CD4-positive, CD25-positive, alpha-beta regulatory T cell (primary cell): ENCODE measurements at places on chromosomes 2 and 18. TPM values are rescaled to one million over a fixed set of nuclear protein-coding genes. Genes with fewer than 3 reads are reported as not detected.

KIF5C gene
- 7.7 TPM for total RNA-seq

KLF11 gene
- 38.9 TPM for total RNA-seq

DNA sequence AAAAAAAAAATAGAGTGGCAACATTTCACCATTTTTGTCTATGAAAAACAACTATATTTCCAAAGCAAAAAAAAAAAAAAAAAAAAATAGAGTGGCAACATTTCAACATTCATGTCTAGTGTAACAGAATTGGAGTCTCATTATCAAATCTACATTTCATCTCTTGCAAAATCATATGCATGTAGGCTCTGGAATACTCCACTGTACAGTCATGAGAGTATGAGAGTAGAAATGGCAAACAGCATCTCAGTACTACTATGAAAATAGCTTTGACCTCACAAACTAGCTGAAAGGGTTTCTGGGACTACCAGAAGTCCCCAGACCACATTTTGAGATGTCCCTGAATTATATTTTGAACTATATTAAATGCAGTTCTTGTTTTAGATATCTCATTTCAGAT is 82.8 kb downstream of the SMAD2 start:
- DNase-seq = no peak

- no peak for DNase-seq
These were observed 9.0 kb downstream of the MBP start for GRCh38 chr18:77123320-77124231.

- no peak for DNase-seq
These were observed 9.3 kb downstream of the ALPG start for GRCh38 chr2:232415736-232416520.

GRCh38 chr2:181725476-181725875 is 45.2 kb upstream of the NEUROD1 start:
- DNase-seq = no peak

DNA sequence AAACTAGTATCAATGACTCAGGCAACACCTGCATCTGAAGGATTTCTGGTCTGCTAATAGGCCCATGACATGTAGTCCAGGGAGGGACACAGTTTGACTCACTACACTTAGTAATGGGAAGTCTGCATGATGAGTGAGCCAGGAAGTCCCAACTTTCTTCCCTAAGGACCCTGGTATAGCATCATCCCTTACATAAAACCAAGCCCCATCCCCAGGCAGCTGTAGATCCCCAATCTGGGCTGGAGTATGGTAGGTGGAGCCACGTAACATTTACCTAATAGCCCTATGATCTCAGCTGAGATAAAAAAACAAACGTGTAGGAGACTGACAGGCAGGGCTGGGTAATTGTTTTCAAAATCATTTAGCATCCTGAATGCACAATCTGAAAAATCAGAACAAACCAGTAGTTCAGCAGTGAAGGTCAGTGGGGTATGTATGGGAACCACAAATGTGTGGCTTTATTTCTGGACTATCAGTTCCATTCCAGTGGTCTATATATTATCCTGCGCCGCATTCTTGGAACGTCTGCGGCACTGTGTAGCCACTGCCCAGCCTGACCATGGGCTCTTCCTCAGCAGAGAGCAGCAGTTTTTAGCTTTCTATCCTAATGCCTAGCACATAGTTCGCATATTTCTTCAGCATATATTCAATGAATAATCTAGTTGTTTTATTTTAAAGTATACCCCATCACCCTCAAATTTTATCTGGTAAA is 33.5 kb downstream of the EPB41L3 start:
- DNase-seq = no peak

DNA sequence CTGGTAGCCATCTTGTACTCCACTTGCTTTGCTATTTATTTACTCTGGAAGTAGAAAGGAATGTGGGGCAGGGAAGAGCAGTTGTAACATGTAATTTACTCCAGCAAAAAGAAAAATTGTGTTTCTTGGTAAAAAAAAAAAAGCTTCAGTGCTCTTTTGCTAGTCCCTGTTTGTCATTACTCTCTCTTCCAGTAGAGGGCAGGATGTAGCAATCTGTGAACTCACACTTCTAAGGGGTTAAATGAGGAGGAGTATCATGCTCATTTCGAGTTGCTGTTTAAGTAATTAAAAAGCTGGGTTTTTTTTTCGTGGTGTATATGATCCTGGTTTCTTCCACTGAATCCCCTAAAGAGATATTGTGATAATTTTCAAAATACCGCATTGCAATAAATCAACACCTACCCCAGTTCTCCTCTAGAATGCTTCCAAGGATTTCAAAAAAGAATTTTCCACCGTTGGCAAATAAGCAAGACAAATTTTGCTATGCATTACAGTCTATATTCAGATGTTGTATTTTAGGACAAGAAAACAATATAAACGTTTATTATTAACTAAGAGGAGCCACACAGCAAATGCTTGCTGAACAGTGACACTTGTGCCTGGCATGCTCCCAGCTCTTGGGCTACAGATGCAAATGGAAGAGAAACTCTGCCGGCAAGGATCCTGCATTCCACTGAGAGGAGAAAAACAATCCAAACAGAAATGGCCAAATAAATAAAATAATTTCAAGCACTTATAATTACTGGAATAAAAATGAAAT is 261.6 kb downstream of the ASXL3 start:
- DNase-seq = no peak

GRCh38 chr18:4391859-4392258 is 63.2 kb downstream of the DLGAP1 start:
- no peak for DNase-seq

- peak; percentile 89 for DNase-seq
These were observed 2.4 kb upstream of the PROC start for GRCh38 chr2:127415593-127416505.

GRCh38 chr2:108533832-108534583 is at the start of gene LIMS1:
LIMS1 (plus strand) TSS chr2:108534470; CDS start chr2:108534563, 93 bp downstream.
- peak; percentile 82 for DNase-seq

GRCh38 chr18:63683152-63683551 is 19.6 kb upstream of the SERPINB11 start:
- no peak for DNase-seq

DNA sequence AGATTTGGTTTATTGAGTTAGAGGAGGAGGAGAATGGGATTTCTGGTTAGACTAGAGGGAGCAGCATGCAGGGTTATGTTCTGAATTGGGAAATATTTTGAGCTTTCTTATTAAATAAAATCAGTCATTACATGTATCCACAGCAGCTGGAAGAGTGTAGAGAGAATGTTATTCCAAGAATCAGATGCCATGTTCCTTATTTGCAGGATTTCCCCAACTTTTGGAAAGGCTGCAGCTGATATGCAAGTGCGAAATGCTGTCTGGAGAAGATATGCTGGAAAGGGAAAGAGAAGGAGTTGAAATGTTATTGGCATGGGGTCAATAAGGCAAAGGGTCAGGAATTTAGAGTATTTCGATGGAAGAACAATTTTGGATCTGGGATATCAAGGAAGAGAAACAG is 255.8 kb downstream of the MTX2 start:
- DNase-seq = no peak

DNA sequence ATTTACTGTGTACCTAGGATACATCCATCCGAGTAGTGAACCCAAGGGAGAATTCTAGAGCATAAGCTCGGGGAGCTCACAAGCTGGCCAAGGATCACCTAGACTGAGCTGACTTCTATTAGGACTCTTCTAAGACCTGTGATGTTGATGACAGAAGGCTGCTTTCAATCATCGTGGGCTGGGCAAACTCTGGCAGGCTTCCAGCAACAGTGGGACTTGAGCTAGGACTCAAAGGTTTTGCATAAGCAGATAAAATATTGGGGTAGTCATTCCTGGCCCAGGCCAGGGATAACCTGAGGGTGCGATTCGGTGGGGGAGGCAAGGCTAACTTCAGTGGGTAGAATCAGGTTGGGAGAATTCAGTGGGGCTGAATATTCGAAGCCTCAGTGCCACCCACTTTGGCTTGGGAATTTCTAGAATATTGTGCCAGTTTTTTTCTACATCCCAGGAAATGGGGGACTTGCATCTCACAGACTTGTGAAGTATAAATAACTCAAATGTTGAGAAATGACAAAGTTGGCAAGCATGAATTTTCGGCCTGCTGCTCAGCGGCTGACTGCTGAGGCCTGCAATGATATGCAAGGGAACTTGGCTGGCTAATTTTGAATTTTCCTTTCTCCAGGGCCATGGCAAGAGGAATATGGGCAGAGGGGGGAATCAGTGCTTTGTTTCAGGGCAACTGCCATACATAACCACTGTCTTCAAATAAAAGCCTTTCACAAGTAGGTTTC is 274.3 kb downstream of the PRKCE start:
- DNase-seq = no peak

GRCh38 chr2:102703748-102704147 is 58.1 kb upstream of the TMEM182 start:
- DNase-seq = peak; percentile 16

DNA sequence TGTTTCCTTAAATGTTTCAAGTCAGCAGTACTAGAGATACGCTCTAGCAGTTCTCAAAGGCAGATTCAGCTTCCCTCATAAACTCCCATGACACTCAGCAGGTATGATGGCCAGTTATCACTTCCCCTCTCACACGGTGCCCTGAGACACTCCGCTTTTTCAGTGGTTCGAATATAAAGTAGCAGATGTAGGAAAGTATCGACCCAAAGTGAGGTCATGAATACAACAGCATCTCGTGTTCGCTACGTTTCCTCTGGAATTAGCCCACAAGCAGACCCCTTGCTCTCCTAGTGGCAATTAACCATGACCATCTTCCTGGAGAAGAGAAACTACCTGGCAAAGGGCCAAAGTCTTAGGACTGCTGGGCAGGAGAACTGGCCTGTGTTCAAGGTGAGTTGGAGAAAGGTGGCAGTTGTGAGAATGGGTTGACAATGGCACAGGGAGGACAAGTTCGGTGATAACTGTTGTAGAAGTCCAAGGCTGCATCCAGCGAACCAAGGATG is 9.3 kb upstream of the AGBL5 start:
- no peak for DNase-seq

- no peak for DNase-seq
These were observed 50.8 kb downstream of the SPRED2 start for GRCh38 chr2:65381607-65382051.

DNA sequence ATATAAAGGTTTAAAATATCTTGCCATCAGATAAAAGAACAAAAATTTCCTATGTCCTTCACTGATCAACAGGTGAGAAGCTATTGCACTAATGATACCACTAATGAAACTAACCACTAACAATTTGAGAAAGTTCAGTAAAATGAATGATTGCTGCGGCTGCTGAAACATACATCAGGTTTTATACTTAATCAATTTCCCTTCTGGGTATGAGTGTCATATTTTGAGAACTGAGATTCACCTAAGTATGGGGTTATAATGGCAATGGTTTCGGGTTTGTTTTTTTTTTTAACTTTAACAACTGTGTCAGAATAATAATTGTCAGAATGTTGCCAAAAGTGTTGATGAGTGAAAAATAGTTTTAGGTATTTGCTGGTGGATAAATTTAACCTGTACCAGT is 151.3 kb upstream of the SLC39A10 start:
- DNase-seq = peak; percentile 11

DNA sequence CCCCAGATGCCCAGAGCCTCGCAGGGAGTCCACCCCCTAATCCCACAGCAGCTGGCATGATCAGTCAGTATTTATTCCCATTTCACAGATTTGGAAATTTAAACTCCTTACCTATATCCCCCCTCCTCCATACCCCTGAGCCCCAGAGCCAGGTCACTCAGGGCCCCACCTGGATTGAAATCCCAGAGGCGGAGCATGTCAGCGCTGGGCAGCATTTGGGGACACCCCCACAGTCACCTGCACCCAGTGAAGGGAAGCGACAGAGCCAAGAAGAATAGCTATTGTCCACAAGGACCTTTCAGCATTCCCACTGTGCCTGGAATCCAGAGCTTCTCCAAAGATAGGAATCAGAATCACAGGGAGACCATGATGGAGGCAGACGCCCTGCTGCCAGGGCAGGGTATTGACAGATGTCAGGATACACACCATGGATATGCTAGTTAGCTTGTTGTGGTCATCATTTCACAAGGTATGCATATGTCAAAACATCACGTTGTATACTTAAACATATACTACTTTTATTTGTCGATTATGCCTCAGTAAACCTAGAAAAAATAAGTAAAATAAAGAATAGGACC is 968 bp upstream of the ASTL start:
- no peak for DNase-seq

- DNase-seq = no peak
These were observed 21.4 kb downstream of the STK17B start for GRCh38 chr2:196149948-196150347.
